HS-27A (cell line): ENCODE measurements at places on chromosomes 4 and X.

- no peak for DNase-seq
Observed at GRCh38 chr4:82610041-82610440, 48.3 kb upstream of the TMEM150C start.

GRCh38 chr4:6225469-6225868 is 25.1 kb upstream of the JAKMIP1 start:
- no peak for DNase-seq

- no peak for DNase-seq
Observed at GRCh38 chrX:915427-916229, 285.0 kb downstream of the SHOX start.

GRCh38 chr4:128868758-128869157 is 59.3 kb downstream of the JADE1 start:
- DNase-seq: no peak

DNA sequence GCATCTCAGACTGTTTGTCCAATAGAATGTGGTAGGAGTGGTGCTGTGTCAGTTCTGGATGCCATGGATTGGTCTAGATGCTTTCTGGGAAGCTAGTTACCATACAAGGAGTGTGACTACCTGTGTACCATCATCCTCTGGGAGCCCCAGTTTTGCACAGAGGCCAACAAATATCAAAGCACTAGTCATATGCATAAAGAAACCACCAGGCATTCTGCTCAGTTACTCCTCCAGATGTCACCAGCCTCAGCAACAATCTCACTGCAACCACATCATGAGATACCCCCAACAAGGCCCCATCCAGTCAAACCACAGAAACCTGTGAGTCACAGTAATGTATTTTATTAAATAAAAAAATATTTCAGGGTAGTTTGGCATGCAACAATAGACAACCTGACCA is 435.8 kb upstream of the CPEB2 start:
- peak; percentile 64 for DNase-seq

DNA sequence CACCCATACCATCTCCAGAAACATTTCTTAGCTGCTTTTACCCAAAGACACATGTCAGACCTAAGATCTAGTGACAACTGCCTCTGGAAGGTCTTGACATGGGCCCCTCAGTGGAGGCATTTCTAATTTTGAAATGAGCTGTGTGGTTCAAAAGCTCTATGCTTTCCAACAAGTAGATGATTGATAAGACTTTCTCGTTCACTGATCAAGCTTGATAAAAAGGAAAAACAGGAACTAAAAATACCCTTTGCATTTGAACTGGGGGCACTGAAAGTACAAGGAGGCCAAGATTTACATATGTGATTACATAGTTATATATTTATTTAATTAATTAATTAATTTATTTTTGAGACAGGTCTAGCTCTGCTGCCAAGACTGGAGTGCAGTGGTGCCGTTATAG is 61.3 kb upstream of the SCOC start:
- DNase-seq: no peak

GRCh38 chr4:41175794-41176193 is 38.5 kb downstream of the APBB2 start:
- DNase-seq: peak; percentile 47

DNA sequence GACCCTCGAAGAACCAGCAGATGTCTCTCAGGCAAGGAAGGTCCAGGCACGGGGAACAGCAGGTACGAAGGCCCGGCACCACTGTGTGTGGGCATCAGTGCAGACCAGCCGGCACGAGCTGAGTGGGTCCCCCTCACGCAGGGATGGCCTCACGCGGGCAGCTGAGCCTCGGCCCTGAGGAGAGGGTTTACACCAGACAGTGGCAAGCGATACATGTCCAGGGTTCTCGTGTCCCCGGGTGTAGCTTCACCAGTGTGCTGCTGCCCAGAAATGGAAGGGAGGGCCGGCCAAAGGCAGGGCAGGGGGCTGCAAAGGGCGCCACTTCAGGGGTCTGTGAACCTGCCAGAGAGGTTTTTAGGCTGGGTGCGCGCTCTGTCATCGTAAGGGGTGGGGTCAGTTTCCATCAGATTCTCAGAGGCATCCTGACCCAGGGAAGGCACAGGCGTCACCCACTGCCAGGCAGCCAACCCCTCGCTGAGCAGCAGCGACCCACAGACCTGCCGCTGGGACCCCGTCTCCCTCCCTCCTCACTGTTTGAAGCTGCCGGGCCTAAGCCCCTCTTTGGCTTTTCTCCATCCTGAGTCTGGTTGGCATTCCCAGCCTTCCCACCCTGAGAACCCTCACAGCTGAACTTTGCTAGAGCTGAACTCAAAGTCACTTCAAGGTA is 107.0 kb downstream of the CPZ start:
- no peak for DNase-seq

DNA sequence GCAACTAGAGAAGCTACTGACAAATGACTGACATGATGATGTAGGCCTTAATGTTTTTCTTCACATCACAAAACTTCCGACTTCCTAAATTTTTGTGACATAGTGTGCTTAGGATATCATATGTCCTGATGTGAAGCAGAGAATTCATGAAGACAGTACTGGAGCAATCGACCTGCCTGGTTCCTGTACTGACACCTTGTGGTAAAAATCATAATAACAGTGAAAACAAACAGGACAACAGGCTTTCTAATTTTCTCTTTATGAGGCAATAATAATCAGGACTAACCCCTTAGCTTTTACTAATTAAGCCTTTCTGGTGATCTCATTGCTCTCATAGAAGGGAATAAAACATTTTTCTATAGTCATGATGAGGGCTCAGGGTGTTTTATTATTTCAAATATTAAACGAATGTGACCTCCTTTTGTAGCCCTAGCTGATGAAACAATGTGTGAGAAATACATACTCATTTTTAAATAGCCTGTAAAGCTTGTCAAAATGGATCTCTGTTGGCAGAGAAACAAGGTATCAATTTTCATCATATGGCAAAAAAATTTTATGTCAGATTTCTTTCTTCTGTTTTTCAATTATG is 158.4 kb downstream of the TENT5D start:
- no peak for DNase-seq

DNA sequence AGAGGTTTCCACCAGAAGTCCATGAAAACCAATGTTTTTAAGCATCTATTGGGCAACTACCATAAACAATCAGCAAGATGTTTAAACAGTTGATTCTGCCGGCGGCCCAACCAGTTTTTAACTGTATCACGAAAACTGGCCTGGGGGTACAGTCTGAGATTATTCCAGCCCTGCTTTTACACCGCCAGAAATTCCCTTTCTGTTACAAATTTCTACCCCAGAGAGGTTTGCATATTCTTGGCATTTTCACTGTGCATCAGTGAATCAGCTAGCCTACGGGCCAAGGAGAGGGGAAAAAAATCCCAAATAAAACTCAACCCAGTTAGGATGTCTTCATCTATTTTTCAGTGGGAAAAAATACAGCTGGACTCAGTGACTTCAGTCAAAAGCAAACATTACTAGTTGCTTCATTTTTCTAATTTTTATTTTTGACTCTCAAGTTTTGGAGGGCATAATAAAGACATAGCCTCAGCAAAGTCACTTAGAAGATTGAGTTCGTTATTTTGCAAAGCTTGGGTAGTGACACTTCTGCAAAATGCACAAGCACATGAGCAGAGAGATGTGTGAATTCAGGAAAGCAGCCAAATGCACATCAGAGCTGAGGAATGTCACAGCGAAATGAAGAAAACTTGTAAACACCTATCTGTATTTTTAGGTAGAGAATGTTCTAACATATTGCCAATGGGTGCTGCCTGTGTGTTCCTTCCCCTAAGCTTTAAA is 167.8 kb upstream of the GK2 start:
- DNase-seq: no peak

DNA sequence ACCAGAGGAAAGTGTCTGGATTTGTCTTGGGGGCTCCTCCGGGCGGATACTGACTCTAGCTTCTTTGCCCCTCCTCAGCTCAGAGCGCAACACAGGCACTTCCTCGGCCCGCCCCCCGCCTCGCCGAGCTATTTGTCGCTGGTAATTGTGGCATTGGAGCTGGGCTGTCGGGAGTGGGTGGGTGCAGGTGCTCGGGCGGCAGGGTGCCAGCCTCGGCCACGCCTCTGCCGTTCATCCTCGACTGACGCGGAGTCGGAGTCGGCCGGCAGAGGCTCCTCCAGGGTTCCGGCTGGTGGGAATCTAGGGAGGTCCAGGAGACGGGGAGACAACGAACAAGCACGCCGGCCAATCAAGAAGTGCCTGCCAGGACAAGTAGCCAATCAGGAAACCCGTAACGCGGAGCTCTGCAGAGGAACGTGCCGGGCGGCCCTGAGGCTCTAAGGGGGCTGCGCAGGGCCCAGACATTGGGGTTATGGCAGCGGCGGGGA is 3.9 kb upstream of the SYN1 start:
- no peak for DNase-seq
